ENCODE measurements at places on chromosomes 1 and 21. TPM values are rescaled to one million over a fixed set of nuclear protein-coding genes. Genes with fewer than 3 reads are reported as not detected.

DNA sequence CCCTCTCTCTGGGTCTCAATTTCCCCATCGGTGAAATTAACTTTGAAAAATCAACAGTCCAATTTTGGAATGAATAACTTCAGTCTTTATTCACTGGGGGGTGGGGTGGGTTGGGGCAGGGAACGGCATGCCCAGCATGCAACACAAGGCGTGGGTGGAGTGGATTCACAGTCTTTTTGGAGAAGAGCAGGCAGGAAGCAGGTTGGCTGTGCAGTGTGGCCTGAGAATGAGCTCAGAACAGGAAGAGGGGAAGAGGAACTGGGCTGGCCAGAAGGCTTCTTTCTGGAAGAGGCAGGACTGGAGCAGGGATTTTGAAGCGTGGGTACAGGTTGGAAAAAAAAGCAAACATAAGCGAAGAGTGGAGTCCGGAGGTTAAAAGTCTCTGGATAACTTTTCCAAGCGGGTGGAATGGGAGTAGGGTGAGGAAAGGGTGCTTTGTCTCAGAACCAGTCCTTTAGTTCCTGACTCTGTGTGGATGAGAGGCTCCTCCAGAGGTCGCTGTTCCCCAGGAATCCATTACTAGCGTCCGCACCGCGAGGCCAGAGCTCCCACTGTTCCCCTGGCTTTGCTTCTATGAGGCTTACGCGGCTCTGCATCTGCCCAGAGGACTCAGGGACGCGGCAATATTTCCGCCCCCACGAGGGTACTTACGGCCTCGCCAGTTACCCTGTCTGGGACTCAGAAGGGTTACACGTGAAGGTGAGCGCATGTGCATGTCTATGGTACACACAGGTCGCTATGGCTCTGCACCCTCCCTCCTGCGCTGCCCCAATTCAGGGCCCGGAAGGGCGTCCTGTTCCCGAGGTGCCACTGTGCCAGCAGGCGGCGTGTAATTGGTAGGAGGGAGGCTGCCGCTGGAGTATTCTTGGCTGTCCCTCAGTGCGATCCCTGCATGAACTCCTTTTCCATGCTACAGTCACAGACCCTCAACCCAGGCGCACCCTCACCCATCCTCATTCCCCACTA lies 5.5 kb upstream of the FOXD2 start:
- peak; percentile 28 for DNase-seq

DNA sequence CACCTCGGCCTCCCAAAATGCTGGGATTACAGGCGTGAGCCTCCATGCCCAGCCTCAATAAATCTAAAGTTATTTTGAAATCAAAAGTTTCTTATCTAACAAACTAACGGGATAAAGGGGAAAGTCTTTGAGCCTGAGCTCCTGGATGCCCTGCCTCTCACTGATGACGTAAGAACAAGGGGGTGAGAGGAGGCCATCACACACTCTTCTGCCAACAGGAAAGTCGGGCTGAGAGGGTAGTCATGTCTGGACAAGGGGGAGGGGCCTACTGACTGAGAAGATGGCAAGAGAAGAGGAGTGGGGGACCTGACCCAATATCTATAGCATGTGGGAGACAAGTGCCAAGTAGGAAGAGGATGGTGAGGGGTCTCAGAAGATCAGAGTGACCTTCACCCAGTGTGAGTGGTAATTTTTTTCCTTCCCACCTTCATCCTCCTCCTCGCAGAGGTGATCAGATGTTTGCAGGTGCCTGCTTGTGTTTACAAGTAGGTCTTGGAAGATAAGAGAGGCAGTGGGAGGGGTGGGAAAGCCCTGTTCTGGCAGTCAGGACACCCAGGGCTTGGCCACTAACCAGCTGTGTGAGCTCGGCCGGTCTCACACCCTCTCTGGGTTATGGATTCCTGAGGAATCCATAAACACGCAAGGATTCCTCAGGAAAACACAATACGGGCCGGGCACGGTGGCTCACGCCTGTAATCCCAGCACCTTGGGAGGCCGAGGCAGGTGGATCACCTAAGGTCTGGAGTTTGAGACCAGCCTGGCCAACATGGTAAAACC lies 9.6 kb downstream of the UQCRHL start:
- DNase-seq: peak; percentile 41

DNA sequence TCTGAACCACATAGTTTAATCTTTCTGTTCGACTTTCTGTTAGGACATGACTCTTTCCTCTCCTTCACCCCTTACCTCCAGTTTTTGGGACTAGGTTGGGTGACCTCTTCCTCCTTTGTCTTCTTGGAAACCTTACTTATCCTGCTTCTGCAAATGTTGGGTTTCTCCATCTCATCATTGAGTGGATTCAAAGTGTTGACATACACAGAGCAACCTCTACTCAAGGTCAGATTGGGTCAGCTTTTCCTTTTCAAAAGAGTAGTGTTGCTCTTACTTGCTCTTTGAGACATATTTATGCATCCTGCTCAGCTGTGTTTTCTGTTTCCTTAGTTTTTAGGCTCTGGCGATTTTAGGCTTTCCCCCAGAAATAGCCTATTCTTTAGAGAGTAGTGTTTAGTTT lies 3.7 kb downstream of the CAMTA1 start:
- DNase-seq: no peak

DNA sequence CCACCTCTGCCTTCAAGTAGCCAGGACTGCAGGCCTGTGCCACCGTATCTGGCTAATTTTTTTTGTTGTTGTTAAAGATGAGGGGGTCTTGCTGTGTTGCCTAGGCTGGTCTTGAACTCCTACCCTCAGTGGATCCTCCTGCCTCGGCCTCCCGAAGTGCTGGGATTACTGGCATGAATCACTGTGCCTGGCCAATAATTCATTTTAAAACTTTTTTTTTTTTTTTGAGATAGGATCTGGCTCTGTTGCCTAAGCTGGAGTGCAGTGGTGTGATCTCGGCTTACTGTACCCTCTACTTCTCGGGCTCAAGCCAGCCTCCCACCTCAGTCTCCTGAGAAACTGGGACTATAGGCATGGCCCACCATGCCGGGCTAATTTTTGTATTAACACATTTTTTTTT lies 3.5 kb downstream of the CDC73 start:
- no peak for DNase-seq

DNA sequence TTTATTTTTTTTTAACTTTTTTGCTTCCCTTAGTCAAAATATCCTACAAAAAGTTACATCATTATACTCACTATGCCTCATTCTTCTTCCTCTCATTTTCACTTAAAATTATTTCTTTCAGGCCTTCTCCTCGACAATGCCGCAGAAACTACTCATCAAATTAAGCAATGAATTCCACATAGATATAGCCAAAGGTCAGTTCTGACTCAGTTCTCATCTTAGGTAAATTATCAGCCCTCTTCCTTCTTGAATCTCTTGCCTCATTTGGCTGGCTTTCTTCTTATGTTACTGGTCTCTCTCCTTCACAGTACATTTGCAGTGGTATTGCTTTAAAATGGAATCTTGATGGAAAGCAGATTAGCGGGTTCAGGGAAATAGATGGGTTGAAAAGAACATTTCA lies 260.7 kb upstream of the BRINP3 start:
- no peak for DNase-seq

DNA sequence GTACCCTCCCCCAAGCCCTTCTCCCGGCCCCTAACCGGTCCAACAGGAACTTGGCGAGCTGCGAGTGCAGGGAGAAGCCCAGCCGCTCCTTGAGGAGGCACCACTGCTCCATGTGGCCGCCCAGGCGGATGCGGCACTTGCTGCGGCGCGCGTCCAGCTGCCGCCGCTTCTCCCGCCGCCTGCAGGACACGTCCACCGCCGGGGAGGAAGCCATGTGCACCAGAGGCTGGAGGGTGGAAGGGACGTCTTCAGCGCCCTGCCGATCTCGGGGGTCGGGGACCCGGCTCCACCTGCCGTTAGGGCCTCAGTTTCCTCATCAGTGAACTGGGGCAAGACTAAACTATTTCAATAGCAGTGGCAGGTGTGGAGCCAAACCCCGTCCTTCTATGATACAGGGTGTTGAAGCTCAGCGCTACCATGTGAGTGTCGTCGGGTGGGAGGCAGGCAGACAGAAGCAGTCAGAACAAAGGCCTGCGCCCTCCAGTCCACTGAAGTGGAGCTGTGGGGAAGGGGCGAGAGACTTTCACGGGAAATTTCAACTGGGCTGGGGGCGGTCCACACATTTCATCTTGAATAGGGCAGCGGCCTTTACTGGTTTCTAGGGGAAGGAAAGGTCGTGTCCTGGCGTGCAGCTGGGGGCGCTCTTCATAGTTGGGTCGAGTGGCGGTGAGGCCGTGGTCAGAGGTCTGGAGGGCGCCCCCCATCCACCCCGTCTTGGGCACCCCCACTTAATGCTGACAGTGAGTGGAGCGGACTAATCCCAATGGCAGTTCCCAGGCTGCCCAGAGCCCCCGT lies 592 bp downstream of the ZNF692 start:
- DNase-seq: peak; percentile 77

DNA sequence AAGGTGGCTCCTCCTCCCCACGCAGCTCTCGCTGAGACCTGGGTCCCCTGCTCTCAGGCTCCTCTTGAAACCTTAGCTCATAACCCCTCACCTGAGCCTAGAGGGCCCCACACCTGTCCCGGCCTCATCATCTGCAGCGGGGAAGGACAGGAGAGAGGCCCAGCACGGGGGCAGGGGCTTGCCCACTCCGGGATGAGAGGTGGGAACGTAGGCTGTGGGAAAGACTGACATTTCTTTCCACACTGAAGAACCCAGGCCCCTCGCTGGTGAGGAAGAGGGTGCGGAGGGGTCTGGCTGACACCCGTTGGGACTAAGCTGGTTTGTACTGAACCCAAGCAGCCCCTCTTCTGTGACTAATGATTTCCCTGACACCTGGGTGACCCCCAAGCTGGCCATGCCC lies 14.0 kb upstream of the NES start:
- DNase-seq: no peak

DNA sequence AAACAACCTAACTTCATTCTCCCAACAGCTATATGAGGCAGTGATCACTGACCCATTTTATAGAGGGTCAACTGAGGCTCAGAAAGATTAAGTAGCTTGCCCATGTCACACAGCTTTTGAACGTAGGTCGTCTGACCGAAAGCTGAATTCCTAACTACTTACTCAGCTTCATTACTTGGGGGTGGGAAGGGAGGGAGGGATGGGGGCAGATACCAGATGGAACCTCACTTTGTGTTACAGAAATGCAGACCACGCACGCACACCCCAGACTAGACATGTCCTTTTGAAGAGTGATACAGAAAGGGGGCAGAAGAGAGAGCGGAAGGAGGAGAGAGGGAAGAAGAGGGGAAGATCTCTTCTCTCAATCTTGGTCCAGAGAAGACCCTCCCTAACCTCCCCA lies 2.3 kb downstream of the ADGRB2 start:
- no peak for DNase-seq

- no peak for DNase-seq
Measured at GRCh38 chr1:237226177-237226944, 184.4 kb downstream of the RYR2 start.

DNA sequence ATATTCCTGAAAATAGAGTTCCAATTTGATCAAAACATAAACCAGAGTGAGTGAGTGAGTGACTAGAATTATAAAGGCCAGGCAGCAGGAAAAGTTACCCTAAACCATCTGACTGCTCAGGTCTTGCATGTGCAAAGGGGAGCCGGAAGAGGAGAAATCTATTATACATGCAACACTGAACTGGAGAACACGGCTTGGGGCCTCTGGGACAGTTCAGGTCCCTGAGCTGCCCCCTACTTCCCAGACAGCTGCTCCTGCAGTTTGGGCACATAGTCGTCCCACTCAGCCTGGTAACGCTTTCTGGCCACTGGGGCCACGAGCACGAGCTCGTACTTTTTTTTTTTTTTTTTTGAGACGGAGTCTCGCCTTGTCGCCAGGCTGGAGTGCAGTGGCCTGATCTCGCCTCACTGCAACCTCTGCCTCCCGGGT lies 40.1 kb downstream of the PTPRC start:
- no peak for DNase-seq

GRCh38 chr1:157961805-157962762 lies 31.4 kb upstream of the KIRREL1 start:
- peak; percentile 34 for DNase-seq

DNA sequence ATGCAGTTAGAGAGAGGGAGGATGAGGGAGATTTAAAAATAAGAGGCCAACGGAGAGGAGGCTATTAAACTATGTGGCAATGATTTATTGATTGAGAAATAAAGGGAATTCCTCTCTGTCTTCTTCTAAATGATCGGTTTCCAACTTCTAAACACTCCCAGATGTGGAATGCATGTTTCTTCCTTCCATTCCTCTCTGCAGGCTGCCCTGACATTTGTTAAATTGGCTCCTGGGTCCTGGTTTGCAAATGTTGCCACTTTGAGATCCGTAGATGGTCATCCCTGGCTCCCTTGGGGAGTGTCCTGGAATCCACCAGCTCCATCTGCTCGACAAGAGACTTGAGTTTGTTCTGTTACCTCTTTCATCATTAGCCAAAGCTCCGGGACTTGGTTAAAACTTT lies 10.3 kb upstream of the C1orf198 start:
- peak; percentile 71 for DNase-seq

The UMODL1 gene
- total RNA-seq: not detected

The KRTAP11-1 gene
- not detected for total RNA-seq

The EXOSC10 gene
- total RNA-seq: 45.6 TPM

The JAM2 gene
- 0.07 TPM for total RNA-seq

The KCNA2 gene
- not detected for total RNA-seq
